ENCODE measurements at places on chromosomes 5 and 9. TPM values are rescaled to one million over a fixed set of nuclear protein-coding genes. Genes with fewer than 3 reads are reported as not detected.

Gene TSSK1B
- total RNA-seq, result not detected

Gene FAM221B
- total RNA-seq, result not detected

GRCh38 chr9:77759391-77759790 lies 111.3 kb upstream of the GNA14 start:
- no peak overlapping the region for H3K4me3 ChIP-seq
- no peak overlapping the region for H3K27ac ChIP-seq
- no peaks in the 10 kb centered on the region for H3K27me3 ChIP-seq
- H3K4me1 ChIP-seq, result no peaks in the 10 kb centered on the region
- no peak for DNase-seq

- no peaks in the 10 kb centered on the region for H3K4me1 ChIP-seq
- H3K4me3 ChIP-seq, result no peak overlapping the region
- no peak for DNase-seq
- no peak overlapping the region for H3K27ac ChIP-seq
These were observed 61.2 kb downstream of the TMEM232 start for GRCh38 chr5:110665184-110665726.

DNA sequence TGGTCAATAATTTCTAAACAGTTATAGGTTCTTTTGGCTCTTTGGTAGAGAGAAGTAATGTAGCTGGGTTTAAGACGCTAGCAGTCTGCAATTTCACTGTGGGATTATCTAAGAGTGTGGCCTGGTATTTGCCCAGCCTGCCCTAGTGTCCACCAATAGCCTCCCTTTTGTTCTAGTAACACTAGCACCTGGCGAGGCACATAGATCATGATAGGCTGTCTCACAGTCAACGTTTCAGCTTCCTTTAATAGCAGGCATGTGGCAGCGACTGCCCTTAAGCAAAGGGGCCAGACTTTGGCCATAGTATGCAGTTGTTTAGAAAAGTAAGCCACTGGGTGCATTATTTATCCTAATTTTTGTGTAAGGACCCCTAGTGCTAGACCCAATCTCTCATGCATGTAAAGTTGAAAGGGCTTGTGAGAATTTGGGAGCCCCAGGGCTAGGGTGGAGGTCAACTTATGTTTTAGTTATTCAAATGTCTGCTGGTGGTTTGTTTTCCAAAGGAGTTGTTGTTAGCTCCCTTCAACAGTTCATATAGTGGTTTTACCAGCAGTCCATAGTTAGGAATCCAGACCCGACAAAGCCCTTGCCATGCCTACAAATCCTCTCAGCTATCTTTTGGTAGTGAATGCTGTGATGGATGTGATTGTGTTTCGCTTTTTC lies 274.3 kb downstream of the HTR1A start:
- no peaks in the 10 kb centered on the region for H3K36me3 ChIP-seq
- H3K27me3 ChIP-seq, result no peaks in the 10 kb centered on the region
- no peaks in the 10 kb centered on the region for H3K4me1 ChIP-seq
- DNase-seq, result no peak
- no peak overlapping the region for H3K4me3 ChIP-seq

GRCh38 chr9:74662674-74663073 lies 165.5 kb downstream of the RORB start:
- no peak for DNase-seq
- H3K27ac ChIP-seq, result no peak overlapping the region
- H3K36me3 ChIP-seq, result no peaks in the 10 kb centered on the region
- H3K4me1 ChIP-seq, result no peaks in the 10 kb centered on the region

Data from GM23248 (cell line).